ENCODE measurements at places on chromosomes 2 and 18.
A peak's percentile ranks its signal among the peaks of the same experiment; 100 is the strongest.

DNA sequence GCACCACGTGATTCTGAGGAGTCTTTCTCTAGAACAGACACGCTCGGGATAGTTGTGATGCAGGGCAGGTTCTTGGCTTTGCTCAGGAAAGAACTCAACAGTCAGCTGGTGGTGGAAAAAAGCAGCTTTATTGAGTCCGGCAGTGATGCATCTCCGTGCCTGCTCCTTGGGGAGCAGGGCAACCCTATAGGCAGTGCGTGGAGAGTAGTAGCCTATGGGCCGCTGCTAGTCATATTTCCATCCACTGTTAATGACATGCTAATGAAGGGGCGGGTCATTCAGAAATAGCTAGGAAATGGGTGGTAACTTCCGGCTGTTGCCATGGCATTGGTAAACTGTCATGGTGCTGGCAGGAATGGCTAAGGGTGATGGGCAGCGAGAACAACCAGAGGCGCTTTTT lies 11.6 kb upstream of the ACKR3 start:
- no peak for DNase-seq

DNA sequence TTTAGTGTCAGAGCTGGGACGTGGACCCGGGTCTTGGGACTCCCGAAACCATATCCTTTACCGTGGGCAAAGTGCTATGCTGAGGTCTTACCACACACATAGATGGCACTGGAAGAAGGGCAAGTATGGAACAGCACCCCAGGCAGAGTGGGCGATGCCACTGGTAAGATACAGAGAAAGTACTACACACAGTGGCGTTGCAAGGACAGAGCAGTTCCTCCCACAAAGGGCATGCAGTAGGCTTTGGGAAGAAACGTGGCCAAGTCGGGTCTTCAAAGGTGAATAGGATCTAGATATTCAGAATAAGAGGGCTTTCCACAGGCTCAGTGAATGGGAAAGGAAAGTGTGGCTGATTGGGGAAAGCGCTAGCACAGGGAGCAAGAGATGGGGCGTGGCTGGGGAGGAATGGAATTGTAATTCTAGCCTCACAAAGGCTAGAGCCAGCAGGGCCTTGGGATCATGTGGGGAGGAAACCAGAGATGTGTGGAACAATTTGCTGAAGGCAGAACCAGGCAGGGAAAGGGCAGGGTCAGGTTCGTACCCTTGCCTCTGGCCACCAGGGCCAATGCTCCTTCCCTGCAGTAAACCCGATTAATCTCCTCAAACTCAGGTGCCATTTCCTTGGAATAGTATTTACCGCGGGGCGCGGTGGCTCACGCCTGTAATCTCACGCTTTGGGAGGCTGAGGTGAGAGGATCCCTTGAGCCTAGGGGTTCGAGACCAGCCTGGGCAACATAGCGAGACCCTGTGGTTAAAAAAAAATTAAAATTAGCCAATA lies 36.0 kb downstream of the PCBP1 start:
- DNase-seq: no peak

GRCh38 chr2:234951664-234952269 lies at the start of gene SH3BP4:
TSS of gene SH3BP4 (plus strand) at chr2:234952017. CDS start at chr2:235035003, 82,986 bp downstream.
- peak; percentile 7 for DNase-seq

- DNase-seq: no peak
These were observed 21.6 kb upstream of the CACNB4 start for GRCh38 chr2:152120430-152120829.

GRCh38 chr2:26034637-26034992 lies 731 bp downstream of the RAB10 start:
- DNase-seq: no peak

DNA sequence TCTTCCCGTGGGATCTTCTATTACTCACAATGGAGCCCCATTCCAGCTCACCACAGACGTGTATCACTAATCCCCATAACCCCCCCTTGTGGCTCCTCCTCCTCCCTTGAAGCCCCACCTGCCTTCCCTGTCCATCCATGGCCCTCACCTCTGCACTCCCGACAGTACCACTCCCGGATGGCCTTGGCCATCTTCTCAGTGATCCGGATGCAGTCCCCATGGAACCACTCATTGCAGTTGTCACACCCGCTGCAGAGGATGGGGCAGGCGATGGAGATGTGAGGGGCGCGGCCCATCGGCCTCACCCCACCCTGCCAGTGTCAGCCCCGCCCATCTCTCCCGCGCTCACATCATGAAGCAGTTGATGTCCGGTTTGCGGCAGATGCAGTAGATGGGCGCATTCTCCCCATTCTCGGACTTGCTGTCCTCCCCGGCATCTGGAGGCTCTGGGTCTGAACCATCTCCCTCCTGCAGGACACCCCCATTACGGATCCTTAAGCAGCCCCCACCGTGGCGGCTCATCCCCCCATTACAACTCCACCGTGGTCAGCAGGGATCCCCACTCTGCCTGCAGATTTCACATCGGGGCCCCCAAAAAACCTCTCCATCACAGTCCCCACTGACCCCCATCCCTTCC lies 983 bp downstream of the CXXC1 start:
- DNase-seq: no peak

GRCh38 chr2:101912545-101912944 lies 79.2 kb upstream of the IL1R2 start:
- DNase-seq: no peak
